NCI-H446 treated with DMSO at 0.1 percent for 48 hours (cell line): ENCODE measurements at places on chromosomes 3 and 15.

- DNase-seq: no peak
Measured at GRCh38 chr15:95326431-95327182, 1003.9 kb upstream of the NR2F2 start.

DNA sequence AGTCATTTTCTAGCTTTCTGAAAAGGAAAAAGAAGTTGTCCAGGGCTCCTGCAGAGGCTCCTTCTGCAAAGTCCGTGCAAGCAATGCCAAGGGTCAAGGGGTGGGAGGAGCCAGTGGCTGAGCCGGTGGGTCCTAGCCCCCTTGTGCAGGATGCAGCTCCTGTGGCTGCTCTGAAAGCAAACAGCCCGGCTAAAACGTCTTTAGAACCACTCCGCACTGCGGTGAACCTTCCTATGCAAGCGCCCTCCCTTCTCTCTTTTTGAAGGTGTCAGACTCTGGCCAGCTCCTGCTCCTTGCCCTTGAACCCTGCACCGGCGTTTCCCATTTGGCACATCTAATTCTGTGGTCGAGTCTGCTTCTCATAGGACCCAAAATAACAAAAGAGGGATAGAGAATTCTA lies 183.1 kb downstream of the UACA start:
- DNase-seq: no peak

GRCh38 chr3:174342941-174343501 lies 516.1 kb upstream of the NAALADL2 start:
- no peak for DNase-seq

DNA sequence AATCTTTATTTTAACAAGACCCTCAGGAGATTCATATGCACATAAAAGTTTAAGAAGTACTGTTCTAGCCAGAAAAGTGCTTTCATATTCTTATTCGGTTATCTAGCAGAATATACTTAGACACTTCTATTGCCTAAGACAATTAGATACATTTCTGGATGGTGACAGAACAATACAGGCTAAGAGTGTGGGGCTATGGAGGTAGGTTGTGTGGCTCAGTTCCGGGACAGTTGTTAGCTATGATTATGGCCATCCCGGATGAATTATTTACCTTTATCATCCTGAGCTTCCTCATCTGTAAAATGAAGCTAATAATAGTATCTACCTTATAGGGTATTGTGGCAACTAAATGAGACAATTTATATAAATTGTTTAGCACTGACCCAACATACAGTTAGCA lies 6.6 kb downstream of the FAM98B start:
- DNase-seq: no peak

- DNase-seq: no peak
Measured at GRCh38 chr15:66401130-66402021, 14.7 kb downstream of the MAP2K1 start.
